ENCODE measurements at places on chromosomes 3 and 15.

GRCh38 chr15:44366971-44367370 lies 60.5 kb upstream of the CTDSPL2 start:
- no peak for DNase-seq

- no peak for DNase-seq
These were observed 259.8 kb upstream of the CTDSPL start for GRCh38 chr3:37601832-37602231.

GRCh38 chr15:29734917-29735572 lies 87.2 kb downstream of the TJP1 start:
- no peak for DNase-seq

DNA sequence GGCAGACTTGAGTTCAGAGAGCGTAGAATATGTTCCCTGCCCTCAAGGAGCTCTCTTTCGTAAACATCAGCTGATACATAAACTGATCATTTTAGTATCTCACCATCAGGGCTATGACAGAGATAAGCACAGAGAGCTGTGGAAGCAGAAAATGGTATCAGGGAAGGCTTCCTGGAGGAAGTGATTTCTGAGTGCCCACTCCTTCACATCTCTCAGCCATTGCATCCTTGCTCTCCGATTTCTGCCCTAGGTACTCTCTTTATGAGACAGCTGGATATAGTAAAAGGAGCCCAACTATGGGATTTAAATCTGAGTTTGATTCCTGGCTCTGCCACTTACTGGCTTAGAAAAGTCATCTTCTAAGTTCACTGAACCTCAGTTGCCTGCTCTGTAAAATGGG lies 9.1 kb upstream of the AP2M1 start:
- no peak for DNase-seq

- DNase-seq = peak; percentile 9
These were observed 48.9 kb downstream of the TGFBR2 start for GRCh38 chr3:30655187-30655812.

DNA sequence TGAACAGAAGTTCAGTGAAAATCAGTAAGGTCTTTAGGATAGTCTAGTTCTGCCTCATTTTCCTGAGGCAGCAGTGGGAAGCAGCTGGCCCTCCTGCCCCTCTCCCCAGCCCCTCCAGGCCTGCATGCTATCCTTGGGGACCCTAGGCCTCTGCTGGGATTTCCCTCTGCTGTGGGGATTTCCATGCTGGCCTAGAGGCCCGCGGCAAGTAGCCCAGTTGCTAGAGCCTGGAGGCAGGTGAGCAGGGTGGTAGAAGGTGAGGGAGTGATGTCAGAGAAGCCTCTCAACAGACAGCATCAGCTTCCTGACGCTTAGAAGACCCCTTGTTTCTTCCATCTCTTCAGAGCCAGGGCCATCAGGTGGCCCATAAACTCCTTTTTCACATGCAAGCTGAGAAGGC lies 305.8 kb upstream of the THBS1 start:
- DNase-seq = no peak

DNA sequence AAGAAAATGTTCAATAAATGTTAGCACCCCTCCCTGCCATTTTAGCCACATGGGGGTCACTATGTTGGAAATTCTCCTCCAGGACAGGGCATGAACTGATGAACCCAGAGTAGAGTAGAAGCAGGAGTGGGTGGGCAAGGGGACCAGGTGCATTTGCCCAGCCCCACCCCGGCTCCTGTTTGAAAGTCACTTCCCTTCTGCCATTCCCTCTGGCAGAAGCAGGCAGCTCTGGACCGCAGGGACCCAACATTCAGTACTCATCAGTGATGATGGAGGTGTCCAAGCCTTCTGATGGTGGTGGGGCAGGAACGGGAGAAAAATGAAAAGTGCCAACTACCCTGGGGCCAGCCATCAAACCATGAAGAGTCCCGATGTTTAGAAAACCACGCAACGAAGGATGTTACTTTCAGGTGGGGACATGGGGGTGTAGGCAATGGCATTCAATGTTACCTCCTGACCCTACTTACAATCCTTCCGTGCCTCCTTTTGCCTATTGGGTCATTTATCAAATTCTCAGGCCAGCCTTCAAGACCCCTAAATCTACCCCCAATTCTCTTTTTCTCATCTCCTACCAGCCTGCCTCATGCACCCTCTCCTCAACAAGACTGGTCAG lies 17.2 kb downstream of the UBAP1L start:
- no peak for DNase-seq

DNA sequence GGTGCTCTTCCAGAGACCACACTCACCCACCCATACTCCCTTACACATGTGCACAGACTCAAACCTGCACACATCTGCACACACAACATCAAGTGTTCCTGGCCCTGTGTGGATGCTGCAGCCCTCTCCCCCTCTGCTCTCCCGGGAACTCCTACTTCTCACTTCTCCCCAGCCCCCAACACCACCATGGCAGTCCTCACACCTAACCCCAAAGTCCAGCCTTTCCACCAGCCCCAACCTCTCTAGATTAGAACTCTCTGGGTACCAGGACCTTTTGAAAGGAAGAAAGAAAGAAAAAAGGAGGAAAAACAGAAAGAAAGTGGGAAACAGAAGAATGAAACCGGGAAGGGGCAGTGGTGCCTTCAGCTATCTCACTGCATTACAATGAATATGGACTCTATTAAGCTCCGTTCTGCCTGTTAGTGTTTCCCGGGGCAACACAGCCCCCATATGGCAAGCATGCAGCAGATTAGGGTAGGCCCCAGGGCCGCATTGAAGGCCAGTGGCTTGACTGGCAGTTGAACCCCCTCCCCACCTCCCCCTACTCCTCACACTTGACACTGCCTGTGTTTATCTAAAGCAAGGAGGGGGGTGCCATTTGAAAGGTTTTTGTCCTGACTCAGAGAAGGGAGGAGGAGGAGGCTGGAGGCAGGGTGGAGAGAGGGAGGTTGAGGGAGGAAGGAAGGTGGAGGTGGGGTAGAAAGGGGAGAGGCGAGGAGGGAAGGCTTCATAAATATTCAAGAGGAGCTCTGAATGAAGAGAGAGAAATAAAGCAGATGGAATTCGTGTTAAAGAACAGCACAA lies 30.1 kb downstream of the BOC start:
- no peak for DNase-seq

DNA sequence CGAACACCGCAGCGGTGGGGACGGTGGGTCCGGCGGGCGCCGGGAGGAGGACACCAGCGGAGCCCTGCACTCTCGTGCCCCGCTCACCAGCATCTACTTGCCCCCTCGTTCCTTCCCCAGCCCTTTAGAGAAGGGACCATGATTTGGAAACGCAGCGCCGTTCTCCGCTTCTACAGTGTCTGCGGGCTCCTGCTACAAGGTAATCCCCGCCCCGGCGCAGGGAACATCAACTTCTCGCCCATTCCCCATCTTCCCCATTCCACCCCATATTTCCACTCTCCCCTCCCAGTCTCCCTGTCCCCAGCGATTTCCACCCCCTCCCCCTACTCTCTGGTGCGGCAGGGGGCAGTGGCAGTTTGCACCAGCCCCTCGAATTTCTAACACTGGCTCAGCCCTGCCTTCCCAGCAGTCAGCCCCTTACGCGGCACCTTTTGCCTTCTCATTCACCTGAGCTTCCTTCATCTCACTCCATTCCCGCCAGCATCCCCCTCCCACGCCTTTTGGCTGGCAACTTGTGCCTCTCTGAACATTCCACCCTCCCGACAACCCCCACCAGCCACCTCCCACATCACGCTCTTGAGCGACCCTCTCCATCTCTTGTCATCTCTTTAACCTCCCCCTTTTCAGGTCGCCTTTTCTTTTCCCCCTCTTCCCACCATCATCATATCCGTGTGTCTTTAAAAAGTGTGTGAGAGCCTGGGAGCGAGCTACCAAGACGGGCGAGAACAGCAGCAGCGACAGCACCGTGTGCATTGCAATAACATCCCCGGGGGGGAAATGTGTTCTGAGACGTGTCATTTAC lies 882 bp downstream of the CADM2 start:
- no peak for DNase-seq

DNA sequence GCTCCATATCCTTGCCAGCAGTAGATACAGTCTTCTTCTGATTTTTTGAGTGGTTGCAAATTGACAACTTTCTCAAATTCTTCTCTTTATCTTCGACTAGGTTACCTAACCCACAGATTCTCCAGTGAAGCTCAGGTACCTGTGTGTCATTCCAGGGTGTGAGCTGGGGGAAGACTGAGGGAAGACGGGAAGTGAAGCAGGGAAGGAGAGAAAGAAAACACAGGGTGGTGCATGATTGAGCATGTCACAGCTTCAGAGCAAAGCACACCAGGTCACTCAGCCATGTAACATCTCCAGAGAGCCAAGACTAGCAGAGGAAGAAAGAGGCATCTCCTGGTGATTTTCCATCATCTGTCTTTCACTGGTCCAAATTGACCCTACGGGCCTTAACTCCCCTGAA lies 67.2 kb downstream of the LSM3 start:
- no peak for DNase-seq

DNA sequence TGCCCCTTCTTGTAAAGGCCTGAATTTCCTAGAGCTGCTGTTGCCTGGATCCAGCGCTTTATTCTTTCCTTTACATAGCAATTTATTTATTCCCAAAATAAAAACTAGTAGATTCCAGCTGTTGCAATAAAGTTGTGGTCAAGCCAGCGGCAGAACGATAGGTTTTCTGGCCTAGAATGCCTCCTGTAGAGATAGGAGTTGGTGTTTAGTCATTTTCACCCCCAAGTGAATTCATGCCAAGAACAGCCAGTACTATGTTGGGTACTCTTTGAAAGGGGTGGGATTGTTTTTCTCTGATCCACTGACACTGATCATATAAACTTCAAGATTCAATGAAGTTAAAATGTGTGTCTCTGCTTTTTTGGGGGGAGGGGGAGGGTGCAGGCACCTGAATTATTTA lies 69.7 kb downstream of the KLHL25 start:
- DNase-seq = no peak

GRCh38 chr3:149058602-149059001 lies 27.7 kb downstream of the HLTF start:
- DNase-seq = no peak

GRCh38 chr3:141083836-141084649 lies 32.9 kb downstream of the SPSB4 start:
- DNase-seq = no peak

DNA sequence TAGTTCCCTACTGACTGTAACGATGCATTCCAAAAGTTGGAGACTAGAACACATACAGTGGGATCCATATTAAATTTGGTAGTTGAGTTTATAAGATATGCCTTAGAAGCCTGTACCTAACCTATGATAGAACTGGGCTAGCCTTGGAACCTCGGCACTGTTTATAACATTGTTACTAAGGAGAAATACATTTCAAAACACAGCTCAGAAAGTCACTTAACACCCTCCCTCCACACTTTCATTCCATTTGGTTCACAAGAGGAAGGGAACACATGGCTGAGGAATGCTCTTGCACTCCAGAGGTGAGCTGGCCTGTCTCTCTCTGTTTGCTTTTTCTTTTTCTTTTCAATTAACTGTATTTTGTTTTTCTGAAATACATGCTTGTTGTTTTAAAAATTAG lies 48.7 kb upstream of the TSC22D2 start:
- DNase-seq = no peak

- DNase-seq = no peak
These were observed 31.4 kb upstream of the FAN1 start for GRCh38 chr15:30872341-30872748.

- DNase-seq = no peak
These were observed 31.5 kb upstream of the XXYLT1 start for GRCh38 chr3:195302431-195302830.

GRCh38 chr15:52082197-52083036 lies 30.2 kb downstream of the BCL2L10 start:
- peak; percentile 55 for DNase-seq

DNA sequence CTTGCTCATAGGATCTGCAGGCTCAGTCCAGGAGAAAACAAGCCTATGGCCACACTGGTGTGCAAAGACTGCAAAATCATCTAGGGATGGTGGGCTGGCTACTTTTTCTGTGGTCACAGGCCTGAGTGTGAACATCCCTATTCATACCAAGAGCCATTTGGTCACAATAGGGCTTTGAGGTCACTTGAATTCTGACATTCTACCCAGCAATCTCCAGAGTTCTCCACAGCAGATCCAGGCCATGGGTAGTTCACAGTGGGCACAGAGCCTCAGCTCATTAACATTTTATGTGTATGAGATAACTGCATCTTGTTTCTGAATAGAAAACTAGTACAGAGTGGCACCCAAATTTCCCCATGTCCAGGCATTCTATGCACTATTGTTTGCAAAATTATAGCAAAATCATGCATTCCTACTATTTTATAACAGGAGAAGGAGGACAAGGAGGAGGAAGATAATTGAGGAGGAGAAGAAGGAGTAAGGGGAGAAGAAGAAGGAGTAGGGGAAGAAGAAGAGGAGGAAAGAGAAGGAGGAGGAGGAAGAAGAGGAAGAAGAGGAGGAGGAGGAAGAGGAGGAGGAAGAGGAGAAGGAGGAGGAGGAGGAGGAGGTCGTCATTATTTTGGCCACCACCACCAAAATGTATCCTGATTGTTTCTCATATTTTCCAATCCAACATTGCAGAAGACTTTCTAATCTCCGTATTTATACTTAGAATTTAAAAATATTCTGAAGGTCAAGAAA lies 129.0 kb downstream of the SEMA6D start:
- no peak for DNase-seq

DNA sequence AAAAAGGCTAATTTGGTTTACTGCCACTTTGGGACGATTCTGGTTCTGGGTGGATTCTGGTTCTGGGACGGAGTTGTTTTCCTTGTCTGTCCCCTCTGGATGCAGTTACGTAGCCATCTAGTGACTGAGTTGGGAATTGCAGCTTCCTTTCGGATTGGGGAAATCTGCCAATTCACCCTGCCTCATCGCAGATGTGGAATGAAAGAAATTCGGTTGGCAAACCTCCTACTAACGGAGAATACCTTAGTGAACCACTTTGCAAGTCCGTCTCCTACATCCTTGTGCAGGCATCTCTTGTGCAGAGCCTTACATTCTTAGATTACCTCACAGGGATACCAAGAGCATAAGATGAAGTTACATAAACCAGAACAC lies 31.5 kb upstream of the AP4E1 start:
- no peak for DNase-seq

GRCh38 chr3:66255865-66256264 lies 35.1 kb downstream of the SLC25A26 start:
- no peak for DNase-seq

DNA sequence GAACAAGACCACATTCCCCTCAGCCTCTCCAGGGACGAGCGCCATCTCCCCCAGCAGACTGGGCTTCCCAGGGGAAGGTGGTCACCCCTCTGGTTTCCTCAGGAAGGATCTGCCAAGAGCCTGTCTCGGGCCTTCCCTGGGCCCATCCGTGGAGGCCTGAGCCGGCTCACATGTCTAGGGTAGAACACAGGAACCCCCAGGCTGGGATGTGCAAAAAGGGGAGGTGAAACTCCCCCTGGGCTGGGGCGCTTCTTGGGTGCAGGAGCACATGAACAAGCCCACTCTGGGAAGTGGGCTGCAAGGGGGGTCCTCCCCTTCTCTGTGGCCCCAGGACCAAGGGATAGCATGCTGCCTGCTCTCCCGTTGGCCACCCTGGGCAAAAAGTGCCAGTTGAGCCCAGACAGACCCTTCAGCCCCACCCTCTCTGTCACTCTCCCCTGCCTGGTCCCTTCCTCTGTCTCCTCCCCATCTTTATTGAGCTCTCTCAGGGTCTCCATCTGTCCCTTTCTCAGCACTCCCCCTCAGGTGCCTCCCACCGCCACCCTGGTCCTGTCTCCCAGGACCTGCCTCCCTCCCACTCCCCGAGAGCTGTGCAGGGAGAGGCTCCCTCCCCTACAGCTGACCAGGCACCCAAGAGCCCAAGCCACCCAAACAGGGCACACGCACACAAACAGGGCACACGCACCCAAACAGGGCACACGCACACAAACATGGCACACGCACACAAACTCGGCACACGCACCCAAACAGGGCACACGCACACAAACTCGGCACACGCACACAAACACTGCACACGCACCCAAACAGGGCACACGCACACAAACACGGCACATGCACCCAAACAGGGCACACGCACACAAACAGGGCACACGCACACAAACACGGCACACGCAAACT lies 864 bp downstream of the SEMA3G start:
- DNase-seq = no peak
